Umbilical cord (tissue), 2 donors: ENCODE measurements at places on chromosomes 13 and 19. TPM values are rescaled to one million over a fixed set of nuclear protein-coding genes. Genes with fewer than 3 reads are reported as not detected.

Gene CPB2
- total RNA-seq = not detected

Gene ZNF154
- total RNA-seq = 8.2 TPM

Gene ZNF587
- total RNA-seq = 27.0 TPM

Gene ZNF835
- 1.2 TPM for total RNA-seq

Gene EHD2
- total RNA-seq = 65.5 TPM

Gene ZNF324B
- total RNA-seq = 16.4 TPM

Gene KLHL1
- total RNA-seq = 1.4 TPM

Gene ATP8A2
- total RNA-seq = 1.7 TPM

Gene P2RY11
- total RNA-seq = 18.5 TPM

Gene FGF22
- 0.24 TPM for total RNA-seq

Gene WDFY2
- 14.9 TPM for total RNA-seq

Gene SPATA13
- 9.1 TPM for total RNA-seq

Gene LILRB5
- 5.5 TPM for total RNA-seq

Gene ZNF497
- 1.7 TPM for total RNA-seq

Gene FCGBP
- total RNA-seq = 175 TPM

Gene MBOAT7
- 13.7 TPM for total RNA-seq

Gene KLF1
- 3.1 TPM for total RNA-seq

Gene SERP2
- total RNA-seq = not detected

Gene LIPE
- total RNA-seq = 6.5 TPM

Gene RFXAP
- total RNA-seq = 0.96 TPM

Gene RNF113B
- not detected for total RNA-seq

Gene KLK13
- total RNA-seq = not detected

Gene NLRP9
- total RNA-seq = 1.2 TPM

Gene KLK5
- total RNA-seq = not detected

Gene CEACAM20
- not detected for total RNA-seq

Gene COX6B2
- not detected for total RNA-seq

Gene BAX
- 59.9 TPM for total RNA-seq

Gene CALM3
- 82.8 TPM for total RNA-seq

Gene VSIG10L
- total RNA-seq = 1.2 TPM

Gene ZNF543
- 12.3 TPM for total RNA-seq

Gene CGB2
- total RNA-seq = 5.5 TPM

Gene MYADM
- 30.3 TPM for total RNA-seq

Gene YIF1B
- 35.4 TPM for total RNA-seq

Gene SGCG
- 3.1 TPM for total RNA-seq

Gene ZNF284
- total RNA-seq = 4.1 TPM

Gene SWSAP1
- 0.48 TPM for total RNA-seq

Gene NPAS1
- not detected for total RNA-seq

Gene ENOX1
- 19.3 TPM for total RNA-seq

Gene CYSLTR2
- total RNA-seq = 4.1 TPM
